SK-N-DZ (cell line): ENCODE measurements at places on chromosomes 2 and 18.

- no peak for DNase-seq
Observed at GRCh38 chr2:11703700-11704099, 33.7 kb upstream of the NTSR2 start.

DNA sequence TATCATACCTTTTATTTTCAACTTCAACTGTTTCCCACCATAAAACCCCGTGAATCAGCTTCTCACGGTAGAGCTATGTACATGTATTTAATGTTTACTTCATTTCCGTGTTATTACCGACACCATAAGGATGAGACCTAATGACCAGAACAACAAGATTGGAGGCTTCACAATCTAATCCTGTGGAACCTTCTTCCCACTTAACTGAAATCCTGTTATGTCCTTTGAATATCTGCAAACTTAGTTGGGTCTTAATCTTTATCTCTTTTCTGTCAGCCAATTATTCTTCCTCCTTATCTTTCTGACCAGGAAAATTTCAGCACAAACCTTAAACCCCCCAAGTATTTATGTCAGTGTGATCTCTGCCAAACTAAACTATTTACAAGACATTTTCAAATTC, 214.4 kb downstream of the TMX3 start:
- no peak for DNase-seq

GRCh38 chr2:96344011-96344410, 8.4 kb downstream of the NCAPH start:
- no peak for DNase-seq

DNA sequence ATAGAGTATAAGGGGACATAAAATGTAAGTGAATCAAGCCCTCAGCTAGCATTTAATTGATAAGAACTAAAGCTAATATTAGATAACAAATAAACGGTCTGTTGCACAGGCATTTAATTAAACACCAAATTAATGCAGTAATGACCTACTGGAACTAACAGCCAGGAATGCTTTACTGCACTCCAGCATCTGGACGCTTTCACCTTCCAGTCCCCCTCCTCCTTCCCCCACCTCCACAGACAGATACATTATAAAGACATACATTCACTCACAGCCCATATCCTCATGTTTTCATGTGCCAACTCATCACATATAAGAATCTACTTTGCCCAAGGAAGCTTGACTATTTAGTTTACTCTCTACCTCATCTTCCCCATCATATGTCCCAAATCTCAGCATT, 337.4 kb upstream of the PIK3C3 start:
- DNase-seq = peak; percentile 11

DNA sequence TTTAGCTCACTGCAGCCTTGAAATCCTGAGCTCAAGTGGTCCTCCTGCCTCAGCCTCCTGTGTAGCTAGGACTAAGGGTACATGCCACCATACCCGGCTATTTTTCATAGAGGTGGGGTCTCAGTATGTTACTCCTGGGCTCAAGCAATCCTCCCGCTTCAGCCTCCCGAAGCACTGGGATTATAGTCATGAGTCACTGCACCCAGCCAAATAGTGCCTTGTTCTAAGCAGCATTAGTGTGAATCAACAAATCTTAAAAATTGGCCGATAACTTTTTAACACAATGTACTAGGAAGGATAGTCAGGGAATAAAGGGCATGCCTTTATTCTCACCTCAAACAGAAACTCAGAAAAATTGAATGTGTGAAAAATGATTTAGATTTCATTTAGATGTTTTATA, 51.6 kb downstream of the XRCC5 start:
- DNase-seq = no peak

DNA sequence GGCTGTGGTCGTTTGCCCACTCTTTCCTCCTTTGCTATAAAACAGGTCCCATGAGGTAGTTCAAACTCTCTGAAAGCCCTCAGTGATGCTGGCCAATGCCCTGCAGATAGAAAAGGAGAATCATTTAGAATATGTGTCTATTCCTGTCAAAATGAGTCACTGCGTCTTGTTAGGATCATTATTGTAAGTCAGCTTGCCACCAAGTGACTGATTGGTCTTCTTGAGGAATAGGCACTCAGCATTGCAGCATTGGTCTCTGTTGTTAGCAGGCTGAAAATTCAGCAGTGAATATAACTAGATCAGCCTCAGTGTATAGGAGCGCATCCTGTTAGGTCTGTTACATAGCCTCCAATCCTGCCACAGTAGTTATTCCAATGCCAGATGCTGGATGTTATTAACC, 28.9 kb downstream of the PRKRA start:
- DNase-seq = no peak
